ENCODE measurements at places on chromosomes 7 and 10. TPM values are rescaled to one million over a fixed set of nuclear protein-coding genes. Genes with fewer than 3 reads are reported as not detected.
A peak's percentile ranks its signal among the peaks of the same experiment; 100 is the strongest.

DNA sequence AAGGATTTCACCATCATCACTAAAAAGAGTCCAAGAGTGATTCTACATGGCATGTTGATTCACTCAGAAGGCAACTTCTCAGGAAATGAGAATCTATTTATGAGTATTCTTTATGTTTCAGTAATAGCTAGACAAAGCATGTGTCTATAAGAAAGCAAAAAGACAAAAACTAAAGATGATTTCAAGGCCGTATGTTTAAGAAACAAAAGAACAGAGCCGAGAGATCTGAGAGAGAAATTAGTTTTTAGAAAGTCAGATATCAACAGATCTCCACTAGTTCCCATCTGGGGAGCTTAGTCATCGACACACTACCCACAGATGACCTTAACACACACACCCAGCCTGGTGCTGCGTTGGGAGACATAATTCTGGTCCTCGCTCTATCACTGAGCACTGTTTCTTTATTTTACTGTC is 21.0 kb downstream of the PIP4K2A start:
- peaks cover 10% of the 10 kb centered on the region for H3K4me1 ChIP-seq
- DNase-seq, result no peak
- H3K4me3 ChIP-seq, result no peak overlapping the region
- H3K27ac ChIP-seq, result no peak overlapping the region
- no peaks in the 10 kb centered on the region for H3K27me3 ChIP-seq

GRCh38 chr7:32025381-32026082 is 44.7 kb downstream of the PDE1C start:
- H3K4me1 ChIP-seq, result no peaks in the 10 kb centered on the region
- DNase-seq, result no peak
- H3K4me3 ChIP-seq, result no peak overlapping the region
- no peaks in the 10 kb centered on the region for H3K27me3 ChIP-seq
- H3K27ac ChIP-seq, result no peak overlapping the region
- no peaks in the 10 kb centered on the region for H3K36me3 ChIP-seq

- peak overlapping the region; percentile 57 for H3K27ac ChIP-seq
- peaks cover 60% of the 10 kb centered on the region for H3K4me1 ChIP-seq
- H3K4me3 ChIP-seq, result no peak overlapping the region
- no peaks in the 10 kb centered on the region for H3K36me3 ChIP-seq
These were observed 61.3 kb downstream of the PIP4K2A start for GRCh38 chr10:22652988-22653481.

The SLC18A3 gene
- 0.47 TPM for total RNA-seq

The OR6V1 gene
- not detected for total RNA-seq

Data from Peyer's patch (tissue), 4 donors.